Kidney epithelial cell (primary cell): ENCODE measurements at places on chromosomes 5 and 9. TPM values are rescaled to one million over a fixed set of nuclear protein-coding genes. Genes with fewer than 3 reads are reported as not detected.

The FAM221B gene
- total RNA-seq, result not detected in 2 replicates

DNA sequence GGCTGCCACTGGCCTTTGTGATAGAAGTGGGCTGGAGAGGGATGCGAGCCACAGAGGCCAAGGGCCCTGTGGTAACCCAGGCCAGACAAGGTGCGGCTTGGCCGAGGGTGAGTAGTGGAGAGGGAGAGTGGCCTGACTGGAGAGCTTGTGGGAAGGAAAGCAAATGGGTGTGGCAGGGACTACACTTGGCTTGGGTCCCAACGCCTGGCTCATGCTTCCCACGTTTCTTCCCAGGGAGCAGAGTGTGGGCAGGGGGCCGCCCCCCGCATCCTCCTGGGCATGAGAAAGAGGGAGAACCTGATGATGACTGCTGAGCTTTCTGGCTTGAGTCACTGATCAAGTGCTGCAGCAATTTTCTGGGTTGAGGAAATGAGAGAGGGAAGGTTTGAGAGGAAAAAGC, 95.7 kb downstream of the ANKH start:
- DNase-seq, result no peak

DNA sequence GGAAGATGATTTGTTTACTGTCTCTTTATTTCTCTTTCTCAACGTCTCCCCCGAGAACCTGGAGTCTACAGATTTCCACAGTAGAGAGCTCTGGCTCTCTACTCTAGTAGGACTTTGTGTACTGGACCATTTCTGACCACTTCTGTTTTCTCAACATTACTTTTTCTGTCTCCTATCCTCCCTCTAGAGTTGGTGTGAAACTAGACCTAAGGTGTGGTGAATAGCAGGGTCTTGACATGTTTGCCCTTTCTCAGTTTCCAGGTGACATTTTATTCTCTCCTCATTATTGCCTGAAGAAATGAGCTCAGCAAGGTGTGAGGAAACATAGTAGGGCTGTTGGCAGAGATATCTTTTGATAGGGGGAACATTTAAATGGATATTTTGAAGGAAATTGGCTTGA, 62.1 kb upstream of the IL6ST start:
- DNase-seq, result no peak

- no peak for DNase-seq
These were observed 53.7 kb downstream of the RGMB start for GRCh38 chr5:98827161-98827560.

The PSAT1 gene
- total RNA-seq, result 259 and 265 TPM in 2 replicates

GRCh38 chr5:34930462-34930844, 1.1 kb downstream of the DNAJC21 start:
- no peak for DNase-seq

The TRIM52 gene
- 2.2 and 6.0 TPM in 2 replicates for total RNA-seq

- no peak for DNase-seq
These were observed 27.6 kb downstream of the TBC1D2 start for GRCh38 chr9:98227883-98228282.

GRCh38 chr5:58106754-58107410, 353.0 kb downstream of the PLK2 start:
- DNase-seq, result no peak

The TTLL11 gene
- total RNA-seq, result 3.7 and 4.2 TPM in 2 replicates

DNA sequence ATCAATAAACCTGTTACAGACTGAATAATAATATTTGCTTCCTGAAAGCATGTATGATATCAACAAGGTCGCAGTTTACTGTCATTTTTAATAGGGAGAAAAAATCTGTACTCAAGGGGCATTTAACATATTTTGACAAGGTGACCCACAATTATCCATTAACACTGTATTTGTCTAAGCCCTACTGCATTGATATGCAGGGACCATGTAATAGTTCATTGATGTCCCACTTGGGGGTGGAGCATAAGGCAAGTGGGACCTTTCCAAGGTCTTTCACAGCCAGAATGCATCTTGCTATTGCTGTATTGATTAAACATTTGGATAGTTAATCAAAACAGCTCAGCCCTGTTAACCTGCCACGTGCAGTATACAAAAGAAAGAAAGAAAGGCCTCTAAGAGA, 502.0 kb downstream of the NR2F1-AS1 start:
- no peak for DNase-seq

DNA sequence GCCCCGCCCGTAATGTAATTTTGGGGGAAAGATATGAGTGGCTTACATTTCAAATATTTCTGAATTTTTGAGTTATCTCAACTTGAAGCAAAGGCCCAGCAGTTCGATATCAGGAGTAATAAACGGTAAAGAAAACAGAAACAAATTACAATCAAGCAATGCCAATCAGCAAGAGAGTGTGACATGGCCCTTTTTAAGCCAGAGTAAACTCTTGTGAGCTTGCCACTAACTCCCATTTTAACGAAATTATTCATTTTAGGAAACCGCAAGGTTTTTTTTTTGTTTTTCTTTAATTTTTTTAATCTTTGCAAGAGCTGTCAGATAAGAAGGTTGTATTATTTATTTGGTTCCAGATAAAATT, 17.6 kb upstream of the CDK7 start:
- DNase-seq, result no peak

DNA sequence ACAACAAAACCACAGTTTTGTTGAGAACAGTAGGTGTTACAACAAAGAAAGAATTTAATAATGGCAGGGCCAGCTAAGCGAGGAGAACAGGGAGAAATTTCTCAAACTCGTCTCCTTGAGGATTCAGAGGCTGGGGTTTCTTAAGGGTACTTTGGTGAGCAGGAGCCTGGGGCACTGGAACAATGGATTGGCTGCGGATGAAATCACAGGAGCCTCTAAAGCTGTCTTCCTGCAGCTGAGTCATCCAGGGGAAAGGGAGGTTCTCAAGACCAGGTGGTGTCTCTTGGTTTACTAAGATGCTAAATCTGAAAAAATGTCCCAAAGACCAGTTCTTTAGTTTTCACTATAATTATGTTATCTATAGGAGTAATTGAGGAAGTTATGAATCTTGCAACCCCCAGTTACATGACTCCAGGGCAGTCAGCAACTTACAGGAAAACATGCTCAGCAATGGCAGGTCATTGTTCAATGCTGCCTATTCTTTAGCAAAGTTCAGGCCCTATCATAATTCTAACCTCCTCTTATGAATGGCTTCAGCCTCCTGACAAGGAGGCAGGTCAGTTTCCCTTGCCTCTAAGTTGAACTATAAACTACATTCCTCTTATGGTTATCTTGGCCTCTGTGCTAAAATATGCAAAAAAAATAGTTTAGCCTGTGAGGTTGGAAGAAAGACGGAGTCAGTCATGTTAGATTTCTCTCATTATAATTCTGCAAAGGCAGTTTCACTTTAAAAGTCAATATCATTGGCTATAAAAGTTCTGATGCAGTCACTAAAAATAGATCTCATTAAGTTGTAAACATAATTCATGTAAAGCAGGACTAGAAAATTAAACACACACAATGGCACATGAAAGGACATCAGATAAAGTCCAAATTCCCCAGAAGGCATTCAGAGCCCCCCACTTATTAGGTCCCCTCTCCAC, 63.3 kb upstream of the CKS2 start:
- peak; percentile 21 for DNase-seq
